HFFc6 (cell line): ENCODE measurements at places on chromosomes 1 and 21. TPM values are rescaled to one million over a fixed set of nuclear protein-coding genes. Genes with fewer than 3 reads are reported as not detected.

The JTB gene
- 102 to 129 TPM (median 127 TPM) in 3 replicates for total RNA-seq

The HYI gene
- 40.9 to 56.4 TPM (median 56.0 TPM) in 3 replicates for total RNA-seq

The ZFYVE9 gene
- 15.0 to 16.7 TPM (median 16.3 TPM) in 3 replicates for total RNA-seq

The ADAMTS5 gene
- 5.5 and 12.1 TPM in 2 replicates for total RNA-seq

The CFHR1 gene
- total RNA-seq, result not detected in 3 replicates

The KLHDC7A gene
- total RNA-seq, result not detected in 3 replicates

The OR1C1 gene
- not detected in 3 replicates for total RNA-seq

- DNase-seq, result no peak
These were observed 16.1 kb downstream of the PRRC2C start for GRCh38 chr1:171501305-171502024.

GRCh38 chr1:8219530-8219929 is 98.4 kb upstream of the SLC45A1 start:
- DNase-seq, result no peak

DNA sequence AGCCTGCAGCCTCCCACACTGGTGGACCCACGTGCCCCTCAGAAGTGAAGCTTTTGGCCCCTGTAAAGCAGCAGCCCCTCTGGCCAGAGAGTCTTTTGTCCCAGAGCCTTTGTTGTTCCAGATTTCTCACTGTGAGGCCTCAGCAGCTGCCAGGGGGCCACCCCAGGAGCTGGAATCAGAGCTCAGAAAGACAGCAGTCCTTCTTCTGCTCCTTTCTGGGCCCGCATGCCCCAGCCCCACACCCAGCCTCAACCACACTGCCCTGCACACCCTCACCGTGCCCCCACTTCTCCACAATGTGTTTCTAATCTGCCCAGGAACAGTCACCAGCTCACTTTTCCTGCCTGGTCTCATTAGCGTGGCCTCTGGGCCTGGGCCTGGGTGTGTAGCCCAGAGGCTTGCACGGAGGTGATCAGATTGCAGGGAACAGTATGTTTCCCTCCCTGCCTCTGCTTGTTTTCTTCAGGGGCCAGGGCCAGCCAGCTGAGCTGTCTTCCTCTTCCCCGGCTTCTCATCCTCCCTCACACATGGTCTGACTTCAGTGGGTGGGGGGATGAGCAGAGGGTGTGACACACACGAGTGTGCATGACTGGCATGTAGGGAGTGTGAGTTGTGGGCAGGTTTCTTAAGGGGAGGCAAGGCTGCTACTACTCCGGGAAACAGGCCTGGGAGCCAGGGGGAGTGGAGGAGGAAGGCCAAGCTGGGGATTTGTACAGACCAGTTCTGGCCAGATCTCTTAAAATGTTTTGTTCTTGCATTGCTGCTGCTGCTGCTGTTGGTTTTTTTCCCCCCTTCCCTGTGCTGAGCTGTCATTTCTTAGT is 82.5 kb upstream of the ZNF648 start:
- peak; percentile 56 for DNase-seq

DNA sequence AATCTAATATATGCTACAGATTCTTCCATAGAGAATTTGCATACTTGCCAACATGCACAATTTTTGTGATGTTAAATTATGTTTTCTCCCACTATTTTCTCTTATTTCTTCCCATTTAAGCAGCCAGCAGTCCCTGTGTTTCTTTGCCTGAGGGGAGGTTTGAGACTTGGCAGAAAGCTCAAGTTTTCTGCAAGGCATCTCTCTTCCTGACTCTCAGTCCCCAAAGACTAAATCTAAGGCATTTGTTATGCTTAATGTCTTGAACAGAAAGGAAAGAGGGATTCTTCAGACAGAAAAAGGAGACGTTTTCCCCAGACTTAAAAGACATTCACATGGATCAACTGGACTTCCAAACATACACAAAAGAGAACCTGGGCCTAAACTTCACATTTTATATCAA is 354.4 kb downstream of the RYR2 start:
- DNase-seq, result no peak

- no peak for DNase-seq
These were observed 291.6 kb upstream of the DUSP10 start for GRCh38 chr1:222033450-222033849.

DNA sequence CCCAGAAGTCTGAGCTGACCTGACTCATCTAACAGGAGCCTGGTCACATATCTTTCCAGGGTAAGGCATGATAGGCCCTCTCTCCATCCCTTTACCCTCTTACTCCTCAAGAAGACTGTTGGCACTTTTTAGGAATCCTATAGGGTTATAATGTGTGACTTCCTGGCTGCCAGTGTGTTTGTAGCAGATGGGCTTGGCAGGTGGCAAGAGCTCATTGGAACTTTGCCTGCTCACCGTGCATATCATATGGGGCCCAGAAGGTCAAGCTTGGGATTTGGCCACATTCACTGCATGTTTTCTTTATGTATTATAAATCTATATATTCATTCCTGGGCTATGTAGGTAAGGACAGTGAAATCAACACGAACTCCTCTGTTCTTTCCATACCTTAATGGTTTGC is 5.2 kb downstream of the KAZN start:
- no peak for DNase-seq

GRCh38 chr21:16455526-16455925 is 725.7 kb downstream of the USP25 start:
- DNase-seq, result no peak
